Activated T-cell treated with anti-CD3 and anti-CD28 coated beads for 48 hours (primary cell): ENCODE measurements at places on chromosomes 7 and 10.

GRCh38 chr10:18737236-18737635 lies 78.0 kb downstream of the ARL5B start:
- DNase-seq, result no peak

- DNase-seq, result no peak
Observed at GRCh38 chr7:116380025-116380424, 119.5 kb upstream of the CAV2 start.

DNA sequence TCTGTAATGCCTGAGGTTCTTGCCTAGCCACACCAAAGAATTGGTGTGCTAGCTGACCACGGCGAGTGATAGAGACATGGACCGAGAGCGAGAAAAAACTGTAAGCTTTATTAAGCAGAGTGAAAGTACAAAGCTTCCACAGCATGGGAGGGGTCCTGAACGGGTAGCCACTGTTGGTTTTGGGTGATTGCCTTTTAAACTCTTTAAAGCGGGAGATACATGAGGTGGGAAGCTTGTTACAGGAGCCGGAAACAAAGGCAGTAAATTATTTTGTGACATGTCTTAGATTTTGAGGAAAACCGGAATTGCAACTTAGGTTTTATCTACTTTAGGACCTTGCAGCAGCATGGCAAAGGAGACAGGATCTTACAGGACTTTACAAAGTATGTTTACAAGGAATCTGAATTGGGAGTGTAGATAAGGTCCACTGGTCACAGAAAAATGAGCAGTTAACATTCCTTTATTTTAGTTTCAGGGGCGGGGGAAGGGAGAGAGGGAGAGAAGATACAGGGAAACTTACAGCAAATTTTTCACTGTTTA lies 252.7 kb upstream of the MBL2 start:
- no peak for DNase-seq

DNA sequence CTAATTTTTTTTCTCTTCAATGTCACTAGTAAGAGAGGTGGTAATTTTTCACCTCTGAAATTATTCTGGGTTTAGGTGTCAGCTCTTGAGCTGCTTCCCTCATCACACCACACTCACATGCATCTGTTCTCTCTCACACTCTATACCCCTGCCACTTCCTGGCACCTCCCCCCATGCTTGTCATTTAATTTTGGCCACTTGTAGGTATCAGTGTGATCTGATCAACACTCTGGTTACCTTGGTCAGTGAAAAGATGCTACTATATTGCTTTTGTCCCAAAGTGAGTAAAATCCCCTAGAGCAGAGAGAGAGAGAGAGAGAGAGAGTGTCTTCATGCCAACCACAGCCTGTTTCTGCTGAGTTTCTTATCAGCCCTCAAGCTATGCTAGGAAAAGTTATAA lies 42.5 kb downstream of the STK17A start:
- no peak for DNase-seq

DNA sequence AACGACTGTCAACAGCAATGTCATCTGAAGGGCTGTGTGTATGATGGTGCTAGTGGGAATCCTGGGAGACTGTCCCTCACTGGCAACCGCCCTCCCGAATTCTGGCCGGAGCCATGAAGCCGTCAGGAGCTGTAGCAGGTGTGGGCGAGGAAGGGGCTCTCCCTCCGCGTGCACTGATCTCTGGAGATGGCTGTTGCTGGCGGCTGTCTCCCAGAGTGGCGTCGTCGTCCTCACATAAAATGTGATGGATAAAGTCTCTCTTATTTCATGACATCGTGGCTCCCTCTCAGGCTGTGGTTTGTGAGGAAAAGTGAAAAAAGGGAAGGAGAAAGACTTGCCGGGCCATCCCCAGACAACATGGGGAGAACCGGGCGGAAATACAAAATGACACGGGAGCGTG lies 216.5 kb downstream of the DNAJB6 start:
- no peak for DNase-seq

- DNase-seq, result no peak
Observed at GRCh38 chr7:66452165-66452564, 176.5 kb upstream of the KCTD7 start.

DNA sequence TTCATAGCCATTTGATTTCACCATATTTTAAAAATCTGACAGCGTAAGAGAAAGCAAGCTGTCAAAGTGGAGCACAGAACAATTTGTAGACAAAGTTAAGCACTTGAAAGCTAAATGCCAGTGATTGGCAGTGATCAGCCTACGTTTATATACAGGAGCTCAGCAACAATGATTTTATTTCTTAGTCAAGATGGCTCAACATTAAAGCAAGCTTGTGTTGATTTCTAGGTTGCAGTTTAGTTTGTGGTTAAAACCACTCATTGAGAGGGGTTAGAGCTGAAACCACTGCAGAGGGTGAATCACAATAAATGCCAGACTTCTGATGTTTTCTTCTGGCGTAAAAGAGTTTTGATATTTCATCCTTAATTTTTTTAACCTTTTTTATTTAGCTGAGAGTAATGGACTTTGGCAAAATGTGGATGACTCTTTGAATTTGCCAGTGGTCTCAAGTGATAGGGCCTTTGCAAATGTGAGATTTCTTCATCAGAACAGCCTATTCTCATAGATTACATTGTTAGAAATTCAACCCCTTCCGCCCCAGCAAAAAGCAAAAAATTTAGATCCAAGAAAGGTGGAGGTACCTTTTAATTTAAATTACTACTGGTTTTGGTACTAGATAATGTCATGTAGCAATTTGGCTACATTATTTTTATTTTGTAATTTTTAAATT lies 73.8 kb downstream of the SHOC2 start:
- DNase-seq, result no peak

- DNase-seq, result no peak
Observed at GRCh38 chr7:29319719-29320521, 125.3 kb downstream of the CHN2 start.

GRCh38 chr10:84352251-84352842 lies 24.0 kb downstream of the CCSER2 start:
- peak; percentile 56 for DNase-seq

DNA sequence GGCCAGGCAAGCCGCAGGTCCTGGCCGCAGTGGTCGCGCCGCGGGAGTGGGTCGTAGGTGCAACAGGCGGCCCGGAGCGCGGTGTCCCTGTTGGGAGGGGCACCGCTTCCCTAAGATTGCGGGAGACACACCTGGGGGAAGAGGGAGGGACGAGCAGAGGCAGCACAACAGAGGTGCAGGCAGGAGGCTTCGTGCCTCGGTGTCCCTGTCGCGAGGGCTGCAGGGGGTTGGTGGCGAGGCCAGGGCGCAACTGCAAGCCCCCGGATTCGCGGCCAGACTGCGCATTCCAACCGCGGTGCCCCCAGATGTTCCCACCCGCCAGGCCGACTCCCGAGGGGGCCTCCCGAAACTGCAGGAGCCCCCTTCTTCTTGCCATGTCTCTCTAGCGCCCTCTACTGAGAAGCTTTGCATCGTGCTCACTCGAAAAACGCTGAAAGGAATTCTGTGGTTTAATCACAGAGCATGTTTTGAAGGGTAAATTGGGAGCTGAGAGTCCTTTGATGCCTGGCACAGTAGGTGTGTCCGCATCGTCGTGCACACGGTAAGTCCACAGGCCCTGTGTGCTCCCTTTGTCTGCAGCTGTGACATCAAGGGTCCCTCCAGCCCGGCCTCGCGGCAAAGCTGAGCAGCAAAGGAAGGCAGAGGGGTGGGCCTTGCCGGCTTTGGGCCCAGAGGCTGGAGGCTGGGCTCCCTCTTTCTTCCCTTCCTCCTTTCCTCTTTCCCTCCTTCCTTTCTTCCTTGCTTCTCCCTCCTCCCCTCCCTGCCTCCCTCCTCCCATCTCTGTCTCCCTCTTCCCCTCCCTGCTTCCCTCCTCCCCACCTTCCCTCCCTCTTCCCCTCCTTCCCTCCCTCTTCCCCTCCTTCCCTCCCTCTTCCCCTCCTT lies 6.2 kb upstream of the MBL2 start:
- no peak for DNase-seq

GRCh38 chr7:22184549-22185199 lies 172.3 kb downstream of the RAPGEF5 start:
- DNase-seq, result no peak

- no peak for DNase-seq
Observed at GRCh38 chr7:14096159-14096558, 106.7 kb upstream of the ETV1 start.

DNA sequence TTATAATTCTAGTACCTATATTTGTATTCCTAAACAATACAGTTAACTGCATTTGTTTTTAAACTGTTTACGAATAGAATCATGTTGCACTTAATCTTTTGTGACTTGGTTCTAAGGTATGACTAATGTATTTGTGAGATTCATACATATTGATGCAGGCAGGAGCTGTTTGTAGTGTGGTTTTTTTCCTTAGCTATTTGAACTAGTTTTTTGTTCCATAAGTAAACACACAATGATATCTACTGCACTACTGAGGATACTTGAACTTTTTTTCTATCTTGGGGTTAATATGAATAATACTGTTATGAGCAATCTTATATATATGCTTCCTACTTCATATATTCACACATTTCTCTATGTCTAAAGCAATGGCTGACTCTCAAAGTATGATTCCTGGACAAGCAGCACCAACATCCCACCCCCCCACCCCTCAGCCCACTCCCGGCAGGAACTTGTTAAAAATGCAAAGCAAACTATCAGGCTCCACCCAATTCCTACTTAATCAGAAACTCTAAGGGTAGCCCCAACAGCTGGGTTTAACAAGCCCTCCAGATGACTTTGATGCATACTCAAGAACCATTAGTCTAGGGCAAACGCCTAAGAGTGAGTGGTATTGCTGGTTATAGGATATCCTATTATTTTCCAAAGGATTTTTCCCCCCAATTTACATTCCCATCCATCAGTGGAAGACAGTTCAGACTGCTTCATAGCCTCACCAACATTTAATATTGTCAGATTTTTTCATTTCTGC lies 25.8 kb downstream of the BRAF start:
- DNase-seq, result no peak

DNA sequence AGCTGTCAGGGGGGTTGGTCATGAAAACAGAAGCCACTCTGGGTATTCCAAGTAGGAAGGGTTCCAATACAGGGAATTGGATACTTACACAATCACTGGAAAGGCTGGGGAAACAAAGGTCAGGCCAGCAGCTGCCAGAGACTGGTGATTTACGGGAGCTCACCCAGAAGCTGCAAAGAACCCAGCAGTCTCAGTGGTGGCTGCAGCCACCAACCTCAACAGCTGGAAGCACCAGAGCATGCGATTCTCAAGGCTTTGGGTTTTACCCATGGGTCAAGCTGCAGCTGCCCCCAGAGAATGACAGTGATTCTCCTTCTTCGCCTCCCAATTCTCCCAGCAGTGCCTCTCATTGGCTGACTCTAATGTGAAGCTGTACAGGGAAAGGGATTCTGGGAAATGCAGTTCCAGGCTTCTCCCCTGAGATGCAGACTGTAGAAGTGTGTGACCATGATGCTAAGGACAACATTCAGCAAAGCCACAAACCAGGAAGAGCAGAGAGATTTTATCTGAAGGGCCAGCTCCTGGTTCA lies 107.2 kb upstream of the TCF7L2 start:
- no peak for DNase-seq

- DNase-seq, result no peak
Observed at GRCh38 chr7:157495177-157495553, 158.4 kb downstream of the DNAJB6 start.

GRCh38 chr7:133502498-133502897 lies 249.6 kb downstream of the EXOC4 start:
- no peak for DNase-seq

- DNase-seq, result peak; percentile 30
Observed at GRCh38 chr7:47266131-47266706, 315.7 kb downstream of the TNS3 start.

DNA sequence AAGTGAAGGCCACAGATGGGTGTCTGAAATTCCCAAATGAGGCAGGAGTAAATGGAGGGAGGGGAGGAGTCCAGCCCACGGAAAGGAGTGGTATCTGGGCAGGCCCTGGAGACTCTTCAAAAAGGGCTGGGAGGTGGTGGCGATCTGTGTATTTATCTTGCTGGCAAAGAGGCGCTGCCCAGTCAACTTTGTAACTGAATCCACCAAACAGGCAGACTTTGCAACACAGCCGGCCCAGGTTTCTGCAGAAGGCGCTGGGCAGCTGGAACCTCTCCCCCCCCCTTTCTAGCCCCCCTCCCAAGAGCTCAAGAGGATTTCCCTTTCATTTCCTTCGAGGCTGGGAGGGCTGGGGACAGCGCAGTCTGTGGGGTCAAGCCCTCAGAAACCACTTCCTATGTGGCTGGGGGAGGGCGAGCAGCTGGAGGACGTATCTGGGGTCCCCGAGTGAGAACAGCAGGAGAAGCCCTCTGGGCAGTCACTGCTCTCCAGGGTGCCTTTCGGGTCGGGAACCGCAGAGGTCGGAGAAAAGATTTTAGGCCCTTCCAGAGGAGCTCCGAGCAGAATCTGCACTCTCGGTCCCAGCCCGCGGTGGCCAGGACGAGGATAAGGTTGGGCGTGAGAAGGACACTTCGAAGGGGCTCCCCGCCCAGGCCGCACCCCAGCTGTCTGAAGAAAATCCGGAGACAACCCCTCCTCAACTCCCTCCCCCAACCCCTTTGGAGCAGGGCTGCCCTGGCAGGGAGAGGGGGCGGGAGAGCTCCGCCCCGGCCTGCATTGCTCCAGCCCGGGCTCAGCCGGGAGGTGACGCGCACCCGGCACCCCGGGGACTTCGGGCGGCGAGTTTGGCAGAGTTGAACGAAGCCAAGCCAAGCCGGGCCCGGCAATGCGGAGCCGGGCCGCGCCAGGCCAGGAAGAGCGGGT lies 965 bp downstream of the ZCCHC24 start:
- peak; percentile 46 for DNase-seq

GRCh38 chr10:1661416-1661815 lies 75.9 kb downstream of the ADARB2 start:
- no peak for DNase-seq

- no peak for DNase-seq
Observed at GRCh38 chr7:42877862-42878261, 34.0 kb downstream of the C7orf25 start.

- DNase-seq, result no peak
Observed at GRCh38 chr7:67413670-67414069, 417.0 kb downstream of the TYW1 start.

DNA sequence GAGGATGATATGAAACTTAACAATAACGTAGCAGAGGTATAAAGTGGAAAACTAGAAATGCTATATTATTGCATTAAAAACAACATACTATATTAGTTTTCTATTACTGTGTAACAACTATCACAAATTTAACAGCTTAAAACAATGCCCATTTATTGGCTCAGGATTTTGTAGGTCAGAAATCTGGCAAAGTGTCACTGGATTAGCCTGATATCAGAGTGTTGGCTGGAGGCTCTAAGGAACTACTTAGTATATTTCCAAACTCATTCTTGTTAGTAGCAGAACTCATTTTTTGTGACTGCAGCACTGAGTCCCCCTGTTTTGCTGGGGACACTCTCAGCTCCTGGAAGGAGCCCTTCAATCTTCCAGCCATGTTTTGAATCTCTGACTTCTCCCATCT lies 306.8 kb downstream of the ETV1 start:
- DNase-seq, result no peak

- DNase-seq, result no peak
Observed at GRCh38 chr7:113217314-113217713, 99.0 kb upstream of the SMIM30 start.

- DNase-seq, result no peak
Observed at GRCh38 chr10:34707656-34708055, 107.4 kb downstream of the PARD3 start.

DNA sequence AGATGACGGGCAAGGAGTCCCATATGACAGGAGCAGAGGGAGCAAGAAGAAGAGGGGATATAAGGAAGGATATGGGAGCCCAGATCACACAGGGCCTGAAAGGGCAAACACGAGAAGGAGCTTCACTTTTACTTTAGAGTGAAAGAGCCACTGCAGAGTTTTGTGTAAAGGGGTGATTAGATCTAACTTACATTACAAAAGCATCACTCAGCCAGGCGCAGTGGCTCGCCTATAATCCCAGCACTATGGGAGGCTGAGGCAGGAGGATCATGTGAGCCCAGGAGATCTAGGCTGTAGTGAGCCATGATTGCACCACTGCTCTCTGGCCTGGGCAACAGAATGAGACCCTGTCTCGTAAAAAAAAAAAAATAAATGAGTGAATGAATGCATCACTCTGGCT lies 91.1 kb downstream of the MPP7 start:
- no peak for DNase-seq
